ENCODE measurements at places on chromosomes 5 and 9.

- DNase-seq: no peak
Observed at GRCh38 chr5:127941646-127942045, 141.9 kb upstream of the SLC12A2 start.

GRCh38 chr5:178319541-178320041, 87.0 kb upstream of the PHYKPL start:
- DNase-seq: no peak

DNA sequence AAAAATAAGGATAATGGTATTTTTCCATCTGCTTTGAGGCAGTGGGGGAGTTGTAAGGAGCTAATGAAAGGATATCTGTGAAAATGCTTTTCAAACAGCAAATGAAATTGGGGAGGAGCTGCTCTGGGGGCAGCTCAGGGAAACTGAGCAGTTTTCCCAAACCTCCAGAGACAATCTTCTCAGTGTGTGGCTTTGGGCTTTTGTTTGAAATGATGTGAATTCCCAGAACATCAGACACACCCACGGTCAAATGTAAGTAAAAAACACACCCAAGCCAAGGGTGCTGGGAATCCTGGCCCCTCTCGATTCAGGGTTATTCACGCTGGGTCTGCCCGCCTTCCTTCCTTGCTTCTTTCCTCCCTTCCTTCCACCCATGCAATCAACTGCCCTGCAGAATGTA, 512.6 kb downstream of the BNC2 start:
- DNase-seq: no peak

- no peak for DNase-seq
Observed at GRCh38 chr9:137169896-137170358, at the start of gene LRRC26. Gene LRRC26, minus strand, starts transcription at chr9:137170051. Its CDS starts 108 bp downstream, at chr9:137169943.

GRCh38 chr5:154320224-154321089, 125.3 kb upstream of the SAP30L start:
- DNase-seq: no peak

DNA sequence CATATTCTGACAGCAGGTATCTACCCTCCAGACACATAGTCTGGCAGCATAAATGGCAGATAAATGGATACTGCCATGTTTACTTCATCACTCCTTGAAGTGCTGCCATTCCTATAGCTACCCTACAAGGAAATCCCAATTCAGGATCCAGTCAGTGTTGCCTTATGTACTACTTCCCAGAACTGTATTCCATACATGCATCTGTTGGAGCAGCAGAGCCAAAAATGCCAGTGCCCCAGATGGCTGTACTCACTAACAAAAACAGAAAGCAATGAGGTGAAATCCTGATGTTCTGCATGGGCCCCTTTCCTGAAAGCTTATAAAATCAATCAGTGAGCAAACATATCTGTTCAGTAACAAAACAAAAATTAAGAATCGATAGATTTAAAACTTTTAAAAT, 490.0 kb upstream of the COX7C start:
- no peak for DNase-seq

- DNase-seq: peak; percentile 69
Observed at GRCh38 chr5:115262321-115263077, at the start of gene PGGT1B. Gene PGGT1B, minus strand, starts transcription at chr5:115262877. Its CDS starts 26 bp downstream, at chr5:115262851.

DNA sequence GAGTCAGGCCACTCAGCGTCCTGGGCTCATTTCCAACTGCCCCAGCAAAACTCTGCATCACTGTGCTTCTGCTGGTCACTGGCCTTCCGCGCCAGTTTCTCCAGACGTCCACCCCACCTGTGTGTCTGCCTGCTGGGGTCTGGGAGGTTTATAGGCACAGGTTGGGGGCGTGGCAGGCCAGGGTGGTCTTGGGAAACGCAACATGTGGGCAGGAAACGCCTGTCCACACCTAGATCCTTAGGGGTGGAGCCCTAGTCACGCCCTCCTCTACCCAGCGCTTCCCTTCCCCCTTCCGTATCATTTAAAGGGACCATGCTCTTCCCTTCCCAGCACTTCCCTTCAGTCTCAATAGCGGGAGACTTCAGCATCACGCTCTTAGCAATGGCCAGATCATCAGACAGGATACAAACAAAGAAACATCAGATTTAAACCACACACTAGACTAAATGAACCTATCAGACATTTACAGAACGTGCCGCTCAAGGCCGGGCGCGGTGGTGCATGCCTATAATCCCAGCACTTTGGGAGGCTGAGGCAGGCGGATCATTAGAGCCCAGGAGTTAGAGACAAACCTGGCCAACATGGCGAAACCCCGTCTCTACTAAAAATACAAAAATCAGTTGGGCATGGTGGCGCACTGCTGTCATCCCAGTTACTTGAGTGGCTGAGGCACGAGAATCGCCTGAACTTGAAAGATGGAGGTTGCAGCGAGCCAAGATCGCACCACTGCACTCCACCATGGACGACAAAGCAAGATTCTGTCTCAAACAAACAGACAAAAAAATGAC, 11.8 kb upstream of the BTNL9 start:
- no peak for DNase-seq

DNA sequence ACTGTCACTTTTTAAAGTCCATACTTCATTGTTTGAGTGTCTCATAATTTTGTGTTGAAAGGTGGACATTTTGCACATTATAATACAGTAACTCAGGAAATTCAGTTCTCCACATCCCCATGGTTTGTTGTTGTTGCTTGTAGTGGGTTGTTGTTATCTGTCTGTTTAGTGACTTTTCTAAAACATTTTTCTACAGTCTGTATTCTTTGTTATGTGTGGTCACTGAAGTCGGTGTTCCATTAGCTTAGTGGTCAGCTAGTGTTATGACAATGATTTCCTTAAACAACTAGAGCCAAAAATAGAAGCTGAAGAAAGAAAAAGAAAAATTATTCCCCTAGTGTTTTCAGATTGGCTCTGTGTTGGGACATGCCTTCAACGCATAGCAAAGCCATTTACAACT, 5.6 kb upstream of the IL33 start:
- DNase-seq: no peak

DNA sequence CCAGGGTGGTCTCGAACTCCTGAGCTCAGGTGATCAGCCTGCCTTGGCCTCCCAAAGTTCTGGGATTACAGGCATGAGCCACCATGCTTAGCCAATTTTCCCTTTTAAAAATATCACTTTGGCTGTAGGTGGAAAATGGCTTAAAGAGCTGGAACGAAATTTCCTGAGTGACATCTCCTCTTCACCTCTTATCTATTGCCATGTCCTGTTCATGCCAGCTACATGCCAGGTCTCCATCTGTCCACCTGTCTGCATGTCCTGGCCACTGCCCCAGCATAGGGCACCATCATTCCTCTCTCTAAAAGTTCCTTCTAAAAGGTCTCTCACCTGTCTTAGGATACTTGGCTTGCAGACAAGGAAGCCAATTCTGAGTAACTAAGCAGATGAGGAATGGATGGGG, 2.8 kb upstream of the GRK6 start:
- no peak for DNase-seq

DNA sequence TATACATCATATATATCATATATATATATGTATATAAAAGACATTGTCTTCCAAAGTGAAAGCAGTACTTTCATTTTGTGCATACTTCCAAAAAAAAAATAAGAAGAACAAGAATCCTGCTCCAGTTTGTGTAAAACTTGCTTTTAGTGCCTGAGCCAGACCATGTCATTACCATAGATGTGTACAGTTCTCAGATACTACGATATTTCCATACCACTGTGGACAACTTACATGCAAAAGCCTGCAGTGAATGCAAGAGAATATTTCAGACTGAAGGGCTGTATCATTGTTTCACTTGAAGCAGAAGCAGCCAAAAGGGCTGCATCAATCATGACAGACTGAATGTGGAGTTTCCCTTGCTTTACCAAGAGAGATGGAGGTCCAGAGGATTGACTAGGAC, 72.6 kb upstream of the CYLC2 start:
- no peak for DNase-seq

DNA sequence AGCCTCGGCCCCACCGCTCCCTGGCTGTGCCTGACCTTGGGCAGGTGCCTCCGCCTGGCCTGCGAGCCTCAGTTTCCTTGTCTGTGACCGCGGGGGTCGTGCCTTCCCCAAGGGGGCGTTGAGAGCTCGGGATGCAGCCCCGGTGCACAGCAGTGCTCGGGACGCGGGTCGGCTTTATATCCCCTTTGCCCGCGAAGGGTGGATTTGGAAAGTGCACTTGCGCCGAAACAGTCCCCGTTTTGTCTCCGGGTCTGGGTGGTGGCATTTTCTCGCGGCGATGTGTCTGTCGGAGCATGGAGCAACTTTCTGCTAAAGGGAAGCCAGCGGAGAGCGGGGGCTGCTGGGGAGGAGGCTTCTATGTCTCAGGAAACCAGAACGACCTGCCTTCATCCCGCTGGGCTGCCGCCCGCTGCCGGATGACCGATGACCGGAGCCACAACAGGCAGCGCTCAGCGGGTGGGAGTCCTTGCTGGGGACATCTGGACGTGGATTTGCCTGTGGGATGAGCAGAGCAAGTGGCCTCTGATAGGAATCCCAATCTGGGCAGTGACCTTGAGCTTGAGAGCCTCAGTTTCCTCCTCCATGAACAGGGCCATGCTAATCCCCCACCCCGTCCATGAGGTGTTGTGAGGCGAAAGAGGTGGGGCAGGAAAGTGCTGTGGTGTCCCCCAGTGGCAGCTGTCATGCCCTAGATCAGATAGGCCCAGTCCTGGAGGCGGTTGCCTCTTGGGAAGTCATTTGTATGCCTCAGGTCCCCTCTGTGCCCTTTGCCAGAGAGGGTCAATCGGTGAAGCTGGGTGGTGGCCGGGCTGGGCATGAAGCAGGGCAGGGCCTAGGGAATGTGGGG, 651 bp downstream of the HRH2 start:
- DNase-seq: no peak

DNA sequence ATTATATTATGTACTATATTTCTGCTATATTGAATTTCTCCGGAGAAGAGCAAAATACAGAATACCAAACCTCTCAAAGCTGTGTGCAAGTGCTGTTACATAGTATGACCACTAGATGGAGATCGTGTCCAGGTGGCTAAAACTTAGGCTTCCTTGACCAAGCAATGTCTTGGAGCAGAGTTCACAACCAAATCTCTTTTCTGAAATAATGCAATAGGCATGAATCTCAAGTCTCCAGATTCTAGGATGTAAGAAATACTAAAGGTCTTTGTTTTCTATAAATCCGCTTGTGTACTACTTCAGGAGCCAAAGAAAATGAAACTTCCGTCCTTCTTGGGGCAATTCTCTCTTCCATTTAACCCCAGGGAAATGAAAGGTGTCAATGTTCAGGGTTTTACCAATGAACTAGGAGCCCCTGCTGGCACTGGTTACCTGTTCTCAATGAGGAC, 181.5 kb upstream of the RAI14 start:
- peak; percentile 62 for DNase-seq

DNA sequence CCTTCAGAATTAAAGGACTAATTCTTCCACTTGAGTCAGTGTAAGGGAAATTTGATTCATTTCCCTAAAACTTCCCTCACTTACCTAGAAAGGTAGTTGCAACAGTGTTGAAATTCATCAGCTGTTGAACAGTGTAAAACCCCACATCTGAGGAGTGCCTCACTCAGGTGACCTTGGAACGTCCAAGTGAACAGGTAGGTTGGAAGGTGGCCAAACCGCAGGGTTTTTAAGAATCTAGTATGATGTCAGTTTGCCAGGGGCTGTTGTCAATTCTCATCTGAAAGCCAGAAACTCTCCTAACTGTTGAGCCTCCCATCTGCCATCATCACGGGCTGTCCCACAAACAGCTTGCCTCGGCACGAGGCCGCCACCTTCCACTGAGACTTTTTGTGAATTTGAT, 105.7 kb downstream of the TMEM174 start:
- DNase-seq: no peak

DNA sequence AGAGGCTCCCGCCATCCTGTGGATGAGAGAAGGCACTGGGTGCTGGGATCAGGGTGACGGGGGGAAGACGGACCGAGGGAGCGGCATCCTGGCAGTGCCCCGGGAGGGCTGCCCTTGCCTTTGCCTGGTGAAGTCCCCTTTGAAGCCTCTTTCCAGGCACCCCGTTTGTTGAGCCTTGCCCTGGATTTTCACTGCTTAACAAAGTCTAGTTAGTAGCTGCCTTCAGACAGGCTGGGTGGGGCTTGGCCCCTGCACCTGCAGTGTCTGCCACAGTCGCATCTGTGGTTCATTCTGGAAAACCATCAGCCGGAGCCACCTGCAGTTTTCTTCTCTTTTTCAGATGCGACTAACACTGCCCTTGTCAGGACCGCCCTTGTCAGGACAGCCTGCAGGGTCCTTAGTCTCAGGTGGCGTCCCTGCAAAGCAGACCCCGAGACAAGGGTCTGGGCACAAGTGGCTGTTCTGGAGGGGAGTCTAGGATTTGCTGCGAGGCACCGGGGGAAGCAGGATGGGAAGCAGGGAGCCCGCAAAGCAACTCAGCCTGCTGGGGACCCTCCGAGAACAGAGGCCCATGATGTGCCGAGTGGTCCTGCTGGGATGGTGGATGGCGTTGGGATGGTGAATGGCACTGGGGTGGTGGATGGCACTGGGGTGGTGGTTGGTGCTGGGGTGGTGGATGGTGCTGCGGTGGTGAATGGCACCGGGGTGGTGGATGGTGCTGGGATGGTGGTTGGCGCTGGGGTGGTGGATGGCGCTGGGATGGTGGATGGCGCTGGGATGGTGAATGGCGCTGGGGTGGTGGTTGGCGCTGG, 147.9 kb upstream of the COL5A1 start:
- DNase-seq: no peak

DNA sequence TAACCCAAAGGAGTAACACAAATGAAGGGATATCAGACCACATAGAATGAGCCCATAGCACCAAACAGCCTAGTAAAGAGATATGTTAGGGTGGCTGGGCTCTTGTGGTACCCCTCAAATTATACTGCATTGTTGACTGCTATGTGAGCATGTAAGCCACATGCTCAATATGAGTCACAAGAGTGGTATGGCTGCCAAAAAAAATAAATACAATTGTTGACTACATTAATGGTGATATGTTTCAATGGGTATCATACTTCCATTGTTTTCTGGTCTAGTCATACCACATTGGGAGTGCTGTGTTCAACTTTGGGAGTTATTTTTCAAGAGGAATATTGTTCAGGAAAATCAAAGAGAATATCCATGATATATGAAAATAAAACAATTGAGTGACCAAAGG, 162.4 kb upstream of the PIK3R1 start:
- no peak for DNase-seq

GRCh38 chr9:38440516-38440915, 16.3 kb upstream of the IGFBPL1 start:
- no peak for DNase-seq

GRCh38 chr5:167908606-167909005, 382.8 kb upstream of the WWC1 start:
- no peak for DNase-seq

GRCh38 chr5:133247881-133248624, 196.2 kb downstream of the HSPA4 start:
- peak; percentile 71 for DNase-seq

- DNase-seq: no peak
Observed at GRCh38 chr5:125510651-125511050, 764.2 kb upstream of the ZNF608 start.

- peak; percentile 78 for DNase-seq
Observed at GRCh38 chr9:137316012-137316981, 14.2 kb upstream of the NRARP start.

Measured in erythroblast (primary cell).